ENCODE measurements at places on chromosomes 12 and 14.

DNA sequence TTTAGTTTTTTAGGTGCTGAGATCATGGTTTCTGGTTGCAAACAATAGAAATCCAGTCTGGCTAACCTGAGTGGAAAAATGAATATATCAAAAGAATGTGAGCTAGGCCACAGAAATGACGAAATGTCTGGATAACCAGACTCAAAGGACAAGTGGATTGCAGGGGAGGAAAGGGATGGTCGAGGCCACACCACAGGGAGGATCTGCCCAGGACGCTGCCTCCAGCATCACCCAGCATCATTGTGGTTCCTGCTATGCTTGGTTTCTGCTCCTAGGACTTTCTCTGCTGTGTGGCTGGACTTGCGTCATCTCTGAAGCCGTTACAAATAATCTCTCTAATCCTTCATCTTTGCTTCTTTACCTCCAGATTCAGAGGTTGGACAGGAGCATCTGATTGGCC, 80.4 kb downstream of the TTC8 start:
- peak; percentile 18 for DNase-seq

GRCh38 chr12:12812174-12812573, 972 bp upstream of the DDX47 start:
- DNase-seq: no peak

DNA sequence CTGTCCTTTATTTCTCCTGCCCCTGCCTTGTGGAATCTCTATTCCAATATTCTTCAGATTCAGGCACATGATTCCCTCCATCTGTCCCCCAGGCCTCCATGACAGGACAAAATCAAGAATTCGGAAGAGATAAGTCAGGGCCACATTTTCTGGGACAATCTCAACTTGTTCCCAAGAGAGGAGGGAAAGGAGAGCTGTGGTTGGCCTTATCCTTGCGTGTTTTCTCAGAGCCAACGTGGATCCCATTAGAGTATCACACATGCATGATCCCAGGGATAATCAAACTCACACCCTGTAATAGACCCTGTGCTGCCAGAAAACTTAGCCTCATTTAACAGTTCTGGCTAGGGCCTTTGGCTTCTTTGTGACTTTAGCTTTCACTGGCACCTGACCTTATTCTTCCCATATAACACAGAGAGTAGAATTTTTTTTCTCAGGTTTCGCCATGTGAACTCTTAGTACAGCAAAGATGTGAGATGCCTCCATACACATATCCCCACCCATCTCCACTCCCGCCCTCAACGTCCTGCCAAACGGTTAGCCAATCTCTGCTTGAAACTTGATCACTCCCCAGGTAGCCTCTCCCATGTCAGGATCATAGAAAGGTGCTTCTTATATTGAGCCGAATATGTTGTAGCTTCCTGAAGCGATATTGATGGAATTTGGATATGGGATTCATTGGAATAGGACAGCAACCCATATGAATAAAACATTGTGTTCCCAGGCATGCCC, 6.7 kb upstream of the KRT1 start:
- DNase-seq: no peak

DNA sequence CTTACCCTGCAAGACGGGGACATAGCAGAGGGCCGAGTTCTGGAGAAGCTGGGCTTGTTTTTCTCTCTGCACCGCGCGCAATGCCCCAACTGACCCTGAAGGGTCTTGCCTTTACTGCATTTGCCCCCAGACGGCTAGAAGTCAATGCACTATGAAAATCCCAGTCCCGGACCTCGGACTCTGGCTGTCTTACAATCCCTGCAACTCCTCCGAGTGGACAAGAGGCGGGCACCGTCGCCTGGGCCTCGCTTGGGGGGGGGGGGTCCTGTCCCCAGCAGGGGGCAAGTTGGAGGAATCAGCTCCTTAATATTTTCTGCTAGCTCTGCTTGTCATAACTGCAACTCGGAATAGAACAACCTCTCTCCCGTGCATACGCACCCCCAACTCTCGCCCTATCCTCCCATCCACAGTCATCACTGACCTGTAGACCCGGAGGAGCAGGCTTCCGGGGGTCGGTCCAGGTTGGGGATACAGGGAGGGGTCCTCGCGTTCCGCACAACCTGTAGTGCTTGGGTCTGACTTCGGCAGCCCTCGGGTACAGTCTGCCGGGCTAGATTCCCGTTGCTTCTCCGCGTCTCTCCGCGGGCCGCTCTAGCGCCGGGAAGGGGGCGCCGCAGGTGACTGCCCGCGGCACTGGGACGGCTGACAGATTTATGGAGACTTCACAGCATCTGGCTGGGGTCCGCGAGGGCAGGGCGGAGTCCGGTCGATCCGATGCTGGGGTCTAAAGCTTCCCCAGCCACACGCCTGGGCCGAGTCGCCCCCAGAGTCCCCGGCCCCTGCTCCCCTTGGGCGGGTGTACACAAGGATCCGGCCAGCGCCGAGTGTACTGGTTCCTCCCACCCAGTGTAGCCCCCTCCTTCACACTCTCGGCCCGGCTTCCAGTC, 3.3 kb upstream of the PAX9 start:
- no peak for DNase-seq
